ENCODE measurements at places on chromosomes 6 and 20.

DNA sequence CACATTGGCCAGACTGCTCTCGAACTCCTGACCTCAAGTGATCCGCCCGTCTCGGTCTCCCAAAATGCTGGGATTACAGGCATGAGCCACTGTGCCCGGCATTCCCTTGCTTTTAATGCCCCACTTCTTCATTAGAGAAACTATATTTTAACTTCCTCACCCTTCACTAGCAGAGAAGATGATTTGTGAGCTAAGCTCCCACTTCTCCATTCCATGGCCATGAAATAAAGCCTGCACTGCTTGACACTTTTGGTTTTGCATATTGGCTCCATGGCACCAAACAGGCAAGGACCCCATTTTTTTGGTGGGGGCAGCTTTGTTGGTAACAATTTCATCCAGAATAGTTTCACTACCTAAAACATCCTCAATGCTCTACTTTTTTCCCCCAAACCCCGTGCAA, 145.3 kb downstream of the TFAP2B start:
- DNase-seq, result no peak

DNA sequence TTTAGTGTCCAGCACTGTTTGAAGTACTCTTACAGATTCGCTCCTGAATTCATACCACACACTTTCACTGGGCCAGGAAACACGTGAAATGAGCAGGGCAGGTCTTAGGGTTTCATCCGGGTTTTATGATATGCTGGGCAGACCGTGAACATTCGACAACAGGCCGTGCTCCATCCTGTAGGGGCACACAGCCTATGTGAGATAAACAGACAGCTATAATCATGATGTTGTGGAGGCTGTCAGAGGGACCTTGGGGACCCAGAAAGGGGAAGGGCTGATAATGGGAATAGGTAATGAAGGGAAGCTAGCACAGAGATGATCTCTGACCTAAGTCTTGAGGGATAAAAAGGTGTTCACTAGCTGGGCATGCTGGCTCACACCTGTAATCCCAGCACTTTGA, 110.4 kb downstream of the RIN2 start:
- DNase-seq, result no peak

DNA sequence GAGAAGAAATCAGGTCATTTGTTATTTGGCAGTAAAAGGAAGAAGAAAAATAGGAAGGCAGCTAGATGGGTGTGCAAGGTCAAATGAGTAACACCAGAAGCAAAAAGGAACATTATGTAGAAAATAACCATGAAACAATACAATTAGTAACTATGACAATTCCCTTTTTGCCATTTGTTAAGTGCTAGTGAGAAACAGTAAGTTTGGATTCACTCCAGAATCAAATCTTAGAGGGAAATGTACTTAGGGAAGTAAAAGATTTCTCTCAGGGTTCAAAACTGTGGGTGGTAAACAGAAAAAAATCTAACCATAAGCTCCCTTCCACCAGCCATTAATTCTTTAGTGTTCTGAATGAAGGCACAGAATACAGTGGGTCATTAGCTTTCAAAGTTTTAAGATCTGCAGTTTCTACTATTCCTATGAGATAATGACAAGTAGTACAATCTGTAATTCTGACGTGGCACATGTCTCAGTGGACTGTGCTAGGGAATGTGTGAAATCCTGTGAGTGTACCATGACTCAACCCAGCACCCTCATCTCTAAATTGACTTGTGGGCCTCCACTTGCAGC, 17.1 kb downstream of the REPS1 start:
- DNase-seq, result no peak

DNA sequence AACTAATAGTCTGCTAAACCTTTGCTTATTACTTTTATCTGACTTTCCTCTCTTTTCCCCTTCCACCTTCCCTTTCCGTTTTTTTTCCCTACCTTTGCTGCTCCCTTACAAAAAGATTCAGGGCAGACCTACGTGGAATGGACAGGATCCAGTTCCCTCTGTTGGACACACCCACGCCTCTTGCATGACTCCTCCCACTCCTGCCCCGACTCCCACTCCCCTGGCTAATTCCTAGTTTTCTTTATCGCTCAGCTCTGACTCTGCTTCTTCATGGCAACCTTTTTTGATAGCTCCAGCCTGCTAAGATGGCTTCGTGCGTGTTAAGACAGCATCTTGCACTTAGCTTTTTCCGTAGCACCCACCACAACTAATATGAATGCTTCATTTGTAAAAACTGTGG, 715.6 kb upstream of the NRSN1 start:
- DNase-seq, result no peak

DNA sequence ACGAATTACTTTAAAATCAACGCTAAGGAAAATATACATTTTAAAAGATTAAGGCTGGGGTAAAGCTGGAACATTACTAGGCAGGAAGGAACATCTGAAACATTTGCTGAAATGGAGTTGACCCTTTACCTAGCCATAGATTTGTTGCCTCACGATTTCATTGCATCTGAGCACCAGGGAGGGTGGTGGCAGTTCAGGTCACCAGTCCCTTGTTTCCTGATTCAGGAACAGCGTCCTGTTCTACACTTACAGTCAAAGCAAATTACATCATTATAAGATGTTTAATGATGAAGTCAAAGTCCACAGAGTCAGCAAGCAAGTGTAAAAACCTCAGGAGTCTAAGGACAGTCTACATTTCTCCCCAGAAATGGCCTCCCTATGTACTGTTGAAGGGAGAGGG, 9.0 kb upstream of the MICA start:
- DNase-seq, result no peak

DNA sequence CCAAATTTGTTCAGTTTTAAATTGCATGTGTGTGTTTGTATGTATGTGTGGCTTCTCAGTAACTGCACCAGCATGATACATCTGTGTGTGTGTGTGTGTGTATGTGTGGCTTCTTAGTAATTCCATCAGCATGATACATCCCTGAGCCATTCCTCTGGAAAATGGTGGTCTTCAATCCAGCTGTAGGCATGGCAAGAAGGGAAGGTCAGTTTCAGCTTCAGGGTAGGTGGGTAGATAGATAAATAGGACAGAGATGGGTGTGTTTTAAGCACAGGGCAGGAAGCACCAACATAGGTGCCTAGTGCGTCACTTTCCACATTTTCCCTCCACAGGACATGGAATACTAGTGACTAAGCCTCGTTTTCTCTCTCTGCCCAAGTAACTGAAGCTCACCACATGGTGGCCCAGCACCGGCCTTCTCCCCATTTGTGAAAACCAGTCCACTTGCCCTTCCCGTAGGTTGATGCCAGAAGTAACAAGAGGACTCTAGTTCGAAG, 82.9 kb downstream of the RPP40 start:
- DNase-seq, result no peak

DNA sequence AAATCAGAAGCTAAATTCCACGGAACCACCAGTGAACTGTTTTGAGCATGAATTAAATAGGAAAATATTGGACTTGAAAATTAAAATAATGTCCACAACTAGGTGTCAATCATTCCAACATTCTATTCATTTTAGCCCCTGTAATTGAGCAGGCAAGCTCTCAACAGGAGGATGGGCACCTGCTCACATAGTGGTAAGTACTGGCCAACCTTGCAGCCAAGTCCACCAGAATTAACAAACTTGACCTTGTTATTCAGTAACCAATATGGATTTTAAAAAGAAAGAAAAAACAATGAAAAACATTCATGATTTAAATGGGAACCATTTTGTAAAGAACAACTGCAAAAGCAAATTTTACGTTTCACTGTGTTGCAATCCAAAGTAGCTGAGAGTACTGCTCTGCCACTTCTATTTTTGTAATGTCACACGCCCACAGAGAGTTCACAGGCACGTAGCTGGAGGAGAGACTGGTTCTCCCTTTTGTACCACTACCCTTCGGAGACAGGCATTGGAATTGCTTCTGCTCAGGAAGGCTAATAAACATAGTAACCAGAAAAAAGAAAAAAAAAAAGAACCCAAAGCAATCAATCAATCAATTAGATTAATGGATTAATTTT, 75.2 kb upstream of the F13A1 start:
- DNase-seq, result peak; percentile 5

- no peak for DNase-seq
Observed at GRCh38 chr20:47780720-47781389, 4.4 kb downstream of the SULF2 start.

- no peak for DNase-seq
Observed at GRCh38 chr20:63686492-63687321, 9.7 kb upstream of the TNFRSF6B start.

- no peak for DNase-seq
Observed at GRCh38 chr6:98358173-98358572, 476.2 kb upstream of the POU3F2 start.

DNA sequence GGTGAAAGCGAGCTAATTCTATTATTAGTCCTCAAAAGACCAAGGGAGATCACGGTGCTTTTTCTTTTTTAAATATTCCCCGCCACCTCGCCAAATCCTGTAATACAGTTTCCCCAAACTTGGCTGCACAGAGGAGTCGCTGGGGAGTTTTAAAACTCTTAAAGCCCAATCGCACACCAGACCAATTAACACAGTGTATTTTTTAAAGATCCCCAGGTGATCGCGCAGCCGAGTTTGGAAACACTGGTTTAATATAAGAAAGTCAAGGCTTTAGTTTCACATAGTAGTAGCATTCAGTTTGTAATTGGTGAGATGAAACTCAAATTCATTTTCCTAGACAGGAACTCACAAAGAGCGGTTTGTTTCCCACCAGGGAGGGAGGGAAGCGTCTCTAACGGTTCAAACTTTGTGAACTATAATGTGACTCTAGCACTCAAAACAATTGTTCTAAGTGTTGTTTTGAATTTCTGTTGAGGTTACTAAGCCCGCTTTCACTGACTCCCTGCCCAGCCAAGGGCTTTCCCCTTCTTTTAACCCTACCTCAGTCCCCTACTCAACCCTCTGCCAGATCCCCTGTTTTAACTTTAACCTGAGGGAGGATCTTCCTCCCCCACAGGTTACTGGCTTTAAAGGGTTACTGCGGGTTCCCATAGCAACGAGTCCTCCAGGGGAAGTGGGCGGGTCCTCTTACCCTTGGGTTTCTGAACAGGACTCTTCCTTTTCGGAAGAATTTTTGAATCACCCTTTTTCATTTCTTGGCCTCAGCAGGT, 25.7 kb upstream of the BTBD3 start:
- peak; percentile 37 for DNase-seq

GRCh38 chr20:11338496-11339306, 579.0 kb upstream of the BTBD3 start:
- DNase-seq, result no peak

DNA sequence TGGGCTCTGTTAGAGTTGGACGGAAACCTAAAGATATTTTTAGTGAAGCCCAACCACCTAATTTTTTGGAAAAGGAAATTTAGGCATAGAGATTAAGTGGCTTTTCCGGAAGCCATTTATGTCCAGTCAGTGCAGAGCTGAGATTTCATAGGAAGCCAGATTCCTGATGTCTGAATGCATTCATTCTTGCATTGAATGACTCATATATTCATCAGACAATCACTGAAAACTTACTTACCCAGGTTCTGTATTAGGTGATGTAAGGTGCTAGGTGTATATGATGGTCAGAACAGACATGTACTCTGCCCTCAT, 4.1 kb downstream of the SH3BGRL2 start:
- DNase-seq, result no peak

GRCh38 chr6:138145402-138145801, 16.3 kb upstream of the ARFGEF3 start:
- no peak for DNase-seq

DNA sequence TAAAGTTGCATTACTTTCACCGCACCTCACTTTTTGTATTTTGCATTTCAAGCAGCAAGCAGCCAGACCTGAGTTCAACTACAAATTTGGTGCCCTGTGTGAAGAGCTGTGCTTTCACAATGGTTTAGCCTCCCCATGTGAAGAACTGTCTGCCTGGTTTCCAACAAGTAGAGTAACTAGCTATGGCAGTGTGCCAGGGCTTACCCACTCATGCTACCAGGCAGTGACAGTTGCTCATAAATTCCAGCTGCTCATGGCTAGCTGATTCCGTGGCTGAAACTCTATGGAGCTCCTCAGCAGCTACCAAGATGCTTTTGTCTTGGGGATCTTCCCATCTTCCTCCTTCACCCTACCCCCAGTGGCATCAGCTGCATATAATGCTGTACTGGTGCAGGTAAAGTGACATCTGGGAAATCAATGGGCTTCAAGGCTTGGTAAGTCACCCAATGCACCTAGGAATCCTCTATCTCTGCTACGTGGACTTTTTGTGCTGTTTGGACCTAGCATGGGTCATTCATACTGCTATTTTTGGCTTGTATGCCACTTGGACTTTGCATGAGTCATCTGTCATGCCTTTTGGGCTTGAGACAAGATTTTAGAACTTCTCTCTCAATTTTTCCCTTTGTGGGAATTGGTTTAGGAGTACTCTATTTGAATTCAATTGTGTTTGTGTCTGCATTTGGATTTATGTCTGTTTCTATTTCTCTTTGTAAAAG, 176.5 kb upstream of the GJE1 start:
- no peak for DNase-seq

GRCh38 chr6:24455061-24455460, 34.3 kb downstream of the GPLD1 start:
- DNase-seq, result no peak

- DNase-seq, result no peak
Observed at GRCh38 chr20:24448170-24448569, 21.3 kb upstream of the SYNDIG1 start.

GRCh38 chr6:142458836-142459235, 157.0 kb downstream of the ADGRG6 start:
- no peak for DNase-seq

DNA sequence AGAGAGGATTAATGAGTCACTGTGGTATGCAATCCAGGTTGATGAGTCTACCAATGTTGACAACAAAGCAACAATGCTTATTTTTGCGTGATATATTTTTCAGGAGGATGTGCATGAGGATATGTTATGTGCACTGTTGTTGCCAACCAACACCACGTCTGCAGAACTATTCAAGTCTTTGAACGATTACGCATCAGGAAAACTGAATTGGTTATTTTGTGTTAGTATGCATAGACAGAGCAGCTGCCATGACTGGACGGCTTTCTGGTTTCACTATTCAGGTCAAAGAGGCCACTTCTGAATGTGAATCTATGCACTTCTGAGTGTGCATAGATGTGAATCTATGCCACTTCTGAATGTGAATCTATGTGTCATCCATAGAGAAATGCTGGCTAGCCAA, 134.0 kb upstream of the GRIK2 start:
- DNase-seq, result no peak

DNA sequence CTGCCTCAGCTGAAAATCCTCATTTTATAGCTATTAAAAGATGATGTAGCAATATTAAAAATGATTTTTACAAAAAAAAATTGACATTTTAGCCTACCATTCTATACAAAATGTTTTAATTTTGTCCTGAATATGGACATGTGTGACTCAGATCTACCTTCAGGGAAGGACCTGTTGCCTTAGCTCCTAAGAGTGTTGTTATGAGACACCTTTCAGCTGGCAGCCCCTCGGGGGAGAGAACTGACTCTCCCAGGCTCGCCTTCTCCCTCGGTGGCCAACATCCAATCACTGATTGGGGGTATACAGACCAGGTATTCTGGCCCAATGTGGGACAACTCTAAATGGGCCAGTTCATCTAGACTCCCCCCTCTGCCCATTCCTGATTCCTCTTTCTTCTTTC, 32.5 kb upstream of the MRAP2 start:
- no peak for DNase-seq

DNA sequence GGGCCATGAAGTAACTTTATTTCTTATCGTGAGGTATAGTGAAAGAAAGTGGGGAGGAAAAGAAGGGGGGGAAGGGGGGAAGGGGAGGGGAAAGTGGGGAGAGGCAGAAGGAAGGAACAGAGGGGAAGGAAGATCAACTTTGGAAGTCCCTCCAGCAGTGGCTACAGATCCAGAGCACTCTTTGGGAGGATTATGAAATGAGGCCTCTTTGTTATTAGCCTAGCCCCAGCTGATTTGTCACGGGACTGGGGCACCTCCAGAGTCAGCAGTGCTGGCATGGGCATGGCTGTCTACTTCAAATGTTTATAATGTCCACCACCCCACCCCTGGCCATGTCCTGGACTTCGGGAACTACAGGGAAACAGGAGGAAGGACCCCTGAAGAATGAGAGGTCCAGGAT, 7.6 kb downstream of the MOCS1 start:
- no peak for DNase-seq

Measured in C1 segment of cervical spinal cord (tissue), 14 donors.